ENCODE measurements at places on chromosomes 7 and 10. TPM values are rescaled to one million over a fixed set of nuclear protein-coding genes. Genes with fewer than 3 reads are reported as not detected.

The ADGRA1 gene
- total RNA-seq = 0.81 TPM

DNA sequence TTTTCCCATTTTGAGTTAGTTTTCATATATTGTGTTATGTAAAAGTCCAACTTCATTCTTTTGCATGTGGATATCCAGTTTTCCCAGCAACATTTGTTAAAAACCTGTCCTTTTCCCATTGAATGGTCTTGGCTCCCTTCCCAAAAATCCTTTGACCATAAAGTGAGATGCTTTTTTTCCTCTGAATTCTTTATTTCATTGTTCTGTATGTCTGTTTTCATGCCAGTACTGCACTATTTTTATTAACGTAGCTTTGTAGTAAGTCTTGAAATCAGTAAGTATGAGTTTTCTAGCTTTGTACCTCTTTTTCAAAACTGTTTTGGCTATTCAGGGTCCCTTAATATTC, 20.0 kb downstream of the C1GALT1 start:
- DNase-seq = no peak

DNA sequence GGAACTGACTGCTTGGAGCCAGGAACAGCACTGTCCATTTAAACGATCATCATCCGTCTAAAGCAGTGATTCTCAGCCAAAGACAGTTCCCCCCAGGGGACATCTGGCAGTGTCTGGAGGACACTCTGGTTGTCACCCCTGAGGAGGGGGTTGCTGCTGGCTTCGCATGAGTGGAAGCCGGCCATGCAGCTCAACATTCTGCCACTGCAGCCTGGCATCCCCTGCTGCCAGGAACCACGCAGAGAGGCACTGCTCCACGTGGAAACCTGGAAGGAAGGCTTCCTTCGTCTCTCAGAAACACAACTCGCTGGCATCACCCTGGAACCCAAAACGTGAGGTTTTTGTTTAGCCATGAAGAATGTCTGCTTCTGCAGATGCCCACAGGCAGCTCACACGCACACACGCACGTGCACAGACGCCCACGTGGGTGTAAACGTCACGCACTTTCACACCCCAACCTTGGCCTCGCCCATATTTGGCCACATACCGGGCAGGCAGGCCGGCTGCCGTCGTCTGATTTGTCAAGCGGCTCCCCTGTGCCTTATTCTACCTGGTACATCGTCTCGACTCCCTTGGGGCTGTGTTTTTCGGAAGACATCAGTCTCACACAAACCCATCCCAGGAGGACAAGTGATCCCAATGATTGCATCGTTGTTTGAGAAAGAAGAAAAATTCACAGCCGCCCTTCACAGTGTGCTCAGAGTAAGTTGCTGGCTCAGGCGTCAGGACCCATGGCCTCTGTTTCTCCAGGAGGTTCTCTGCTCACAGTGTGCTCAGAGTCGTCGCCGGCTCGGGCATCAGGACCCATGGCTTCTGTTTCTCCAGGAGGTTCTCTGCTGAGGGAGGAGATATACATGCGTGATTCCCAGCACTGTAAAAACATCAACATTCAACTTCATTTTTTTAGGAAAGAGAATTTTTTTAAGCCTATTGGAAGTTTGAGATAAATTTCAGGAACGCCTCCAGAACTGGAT, 127.2 kb upstream of the PPP2R2D start:
- no peak for DNase-seq

The MYH16 gene
- total RNA-seq = not detected

The C10orf67 gene
- total RNA-seq = 0.15 TPM

The TAS2R4 gene
- 0.18 TPM for total RNA-seq

GRCh38 chr7:32037650-32038198, 32.5 kb downstream of the PDE1C start:
- DNase-seq = no peak

GRCh38 chr7:32609463-32609862, 114.2 kb downstream of the AVL9 start:
- no peak for DNase-seq

GRCh38 chr10:58013406-58013805, 254.3 kb downstream of the IPMK start:
- DNase-seq = no peak

- no peak for DNase-seq
Observed at GRCh38 chr10:111171183-111171582, 94.4 kb downstream of the ADRA2A start.

GRCh38 chr7:128361411-128362379, at the start of gene PRRT4:
TSS of gene PRRT4 (minus strand) at chr7:128361690.
- DNase-seq = peak; percentile 42

- DNase-seq = no peak
Observed at GRCh38 chr10:76252733-76253132, 821.3 kb downstream of the LRMDA start.

- no peak for DNase-seq
Observed at GRCh38 chr7:153567426-153567825, 484.8 kb upstream of the DPP6 start.

- peak; percentile 83 for DNase-seq
Observed at GRCh38 chr10:122263971-122264370, 7.1 kb upstream of the BTBD16 start.

DNA sequence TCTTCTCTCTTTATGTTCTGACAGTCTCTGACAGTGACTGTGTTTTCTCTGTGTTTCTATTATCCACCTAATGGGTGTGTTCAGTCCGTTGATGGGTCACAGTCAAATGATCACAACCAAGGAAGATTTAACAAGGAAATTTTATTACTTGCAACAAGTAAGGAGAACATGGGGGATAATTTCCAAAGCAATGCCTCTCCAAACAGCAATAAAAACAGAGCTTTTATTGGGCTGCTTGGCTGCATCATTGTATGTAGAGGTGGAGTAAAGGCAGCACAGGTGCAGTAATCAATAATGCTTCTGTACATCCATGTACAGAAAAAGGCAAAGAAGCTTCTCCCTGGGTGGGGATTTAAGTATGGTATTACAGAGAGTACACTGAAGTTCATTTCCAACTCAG, 1525.6 kb downstream of the REEP3 start:
- DNase-seq = no peak

DNA sequence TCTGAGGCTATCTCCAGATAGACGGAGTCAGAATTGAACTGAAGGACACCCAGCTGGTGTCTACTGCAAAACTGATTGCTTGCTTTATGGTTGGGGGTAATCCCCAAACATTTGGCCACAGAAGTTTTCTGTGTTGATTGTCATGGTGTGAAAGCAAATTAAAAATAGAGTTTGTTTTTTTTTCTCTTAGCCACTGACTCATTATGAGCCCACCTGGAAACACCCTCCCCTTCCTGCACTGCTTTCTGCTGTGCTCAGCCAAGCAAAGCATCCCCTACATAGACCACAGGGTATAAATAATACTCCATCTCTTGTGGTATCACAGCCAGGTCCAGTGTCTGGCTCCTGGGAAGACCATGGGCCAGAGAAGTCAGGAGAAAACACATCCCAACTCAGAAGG, 6.5 kb upstream of the VWC2 start:
- DNase-seq = no peak

DNA sequence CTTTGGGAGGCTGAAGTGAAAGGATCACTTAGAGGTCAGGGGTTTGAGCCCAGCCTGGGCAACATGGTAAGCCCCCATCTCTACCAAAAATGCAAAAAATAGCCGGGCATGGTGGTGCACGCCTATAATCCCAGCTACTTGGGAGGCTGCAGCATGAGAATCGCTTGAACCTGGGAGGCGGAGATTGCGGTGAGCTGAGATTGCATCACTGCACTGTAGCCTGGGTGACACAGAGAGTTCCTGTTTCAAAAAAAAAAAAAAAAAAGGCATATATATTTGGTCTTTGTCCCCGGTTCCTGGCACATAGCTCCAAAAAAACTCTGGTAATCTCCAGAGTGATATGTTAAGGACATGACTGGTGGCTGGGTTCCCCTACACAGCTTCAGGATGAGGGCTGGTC, 147.3 kb downstream of the SEC23IP start:
- DNase-seq = no peak

The RBM20 gene
- 11.1 TPM for total RNA-seq

GRCh38 chr7:51785876-51786275, 469.3 kb upstream of the COBL start:
- DNase-seq = no peak

- DNase-seq = no peak
Observed at GRCh38 chr10:112675560-112676083, 228.6 kb downstream of the VTI1A start.

The ZNF786 gene
- 5.2 TPM for total RNA-seq

GRCh38 chr10:118213436-118213835, 128.7 kb downstream of the FAM204A start:
- peak; percentile 33 for DNase-seq

The FZD8 gene
- 39.3 TPM for total RNA-seq

DNA sequence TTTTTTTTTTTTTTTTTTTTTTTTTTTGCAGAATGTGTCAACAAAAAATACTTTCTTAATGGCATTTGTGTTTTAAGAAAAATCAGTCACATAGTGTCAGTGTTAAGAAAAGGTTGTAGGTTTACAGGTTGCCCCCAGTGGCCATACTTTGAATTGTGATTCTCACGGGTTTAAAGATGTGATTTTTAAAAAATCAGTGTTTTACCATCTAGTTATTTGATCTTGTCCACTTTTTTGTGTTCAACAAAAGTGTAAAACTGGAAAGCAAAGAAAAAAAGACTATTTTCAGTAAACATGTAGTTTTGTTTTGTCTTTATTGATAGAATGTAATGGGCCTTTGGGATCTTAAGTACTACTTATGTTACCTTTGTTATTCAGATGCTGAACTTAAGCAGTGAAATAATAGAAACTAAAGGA, 25.7 kb downstream of the SUV39H2 start:
- peak; percentile 27 for DNase-seq

- peak; percentile 56 for DNase-seq
Observed at GRCh38 chr7:21944616-21945453, 864 bp downstream of the CDCA7L start.

DNA sequence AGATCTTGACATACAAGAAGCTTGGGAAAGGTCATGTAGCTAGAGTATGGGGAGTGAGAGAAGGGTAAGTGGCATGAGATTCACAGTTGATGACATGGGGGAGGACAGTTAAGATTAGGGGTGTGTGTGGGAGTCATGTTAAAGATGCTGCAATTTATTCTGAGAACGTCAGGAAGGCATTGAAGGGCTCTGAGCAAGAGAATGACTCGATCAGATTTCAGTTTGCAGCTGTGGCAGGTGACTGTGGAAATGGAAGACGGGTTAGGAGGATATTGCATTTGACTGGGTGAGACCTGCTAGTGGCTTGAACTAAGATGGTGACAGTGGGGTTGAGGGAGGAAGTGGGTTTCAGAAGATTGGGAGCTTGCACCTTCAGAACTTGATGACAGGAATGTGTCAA, 5.6 kb downstream of the CDC123 start:
- no peak for DNase-seq

DNA sequence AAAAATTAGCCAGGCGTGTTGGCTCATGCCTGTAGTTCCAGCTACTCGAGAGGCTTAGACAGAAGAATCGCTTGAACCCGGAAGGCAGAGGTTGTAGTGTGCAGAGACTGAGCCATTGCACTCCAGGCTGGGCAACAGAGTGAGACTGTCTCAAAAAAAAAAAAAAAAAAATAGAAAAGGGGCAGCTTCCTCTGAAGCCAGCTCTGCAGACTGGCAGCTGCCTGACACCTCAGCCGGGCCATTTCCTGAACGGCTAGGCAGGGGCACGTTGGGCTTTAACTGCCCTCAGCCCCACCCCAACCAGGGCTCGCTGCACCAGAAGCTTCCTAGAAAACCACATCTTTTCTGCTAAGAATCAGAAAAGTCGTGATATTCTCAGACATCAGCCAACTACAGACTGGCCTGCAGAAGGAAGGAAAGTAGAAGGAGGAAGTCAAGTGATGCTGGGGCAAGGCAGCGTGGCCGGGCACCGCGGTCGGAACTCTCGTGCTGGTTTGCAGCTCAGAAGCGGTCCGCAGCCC, 38.0 kb downstream of the PRKAG2 start:
- no peak for DNase-seq

Measured in SJCRH30 (cell line).